NCI-H1417 treated with DMSO at 0.1 percent for 48 hours (cell line): ENCODE measurements at places on chromosomes 4 and X.

- no peak for DNase-seq
These were observed 3.1 kb upstream of the CDKL5 start for GRCh38 chrX:18422325-18422724.

- DNase-seq = no peak
These were observed 18.4 kb upstream of the ZNF41 start for GRCh38 chrX:47501226-47502074.

DNA sequence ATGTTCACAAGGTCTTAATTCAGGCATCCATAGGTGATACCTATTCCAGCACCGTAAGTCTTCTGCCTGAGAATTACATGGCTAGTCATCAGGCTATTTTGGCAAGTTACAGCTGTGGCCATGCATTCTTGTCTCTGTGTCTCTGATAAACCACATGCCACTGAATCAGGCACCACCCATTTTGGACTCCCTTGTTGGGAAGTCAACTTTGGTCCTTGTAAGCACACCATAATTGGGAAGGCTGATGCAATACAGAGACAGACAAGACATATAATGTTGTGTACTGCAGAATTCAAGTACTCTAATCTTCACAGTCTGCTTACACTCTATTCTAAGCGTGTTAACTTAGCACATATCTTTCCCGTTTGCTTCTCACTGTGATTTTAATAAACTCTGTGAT lies 483.7 kb upstream of the FTHL17 start:
- DNase-seq = no peak

DNA sequence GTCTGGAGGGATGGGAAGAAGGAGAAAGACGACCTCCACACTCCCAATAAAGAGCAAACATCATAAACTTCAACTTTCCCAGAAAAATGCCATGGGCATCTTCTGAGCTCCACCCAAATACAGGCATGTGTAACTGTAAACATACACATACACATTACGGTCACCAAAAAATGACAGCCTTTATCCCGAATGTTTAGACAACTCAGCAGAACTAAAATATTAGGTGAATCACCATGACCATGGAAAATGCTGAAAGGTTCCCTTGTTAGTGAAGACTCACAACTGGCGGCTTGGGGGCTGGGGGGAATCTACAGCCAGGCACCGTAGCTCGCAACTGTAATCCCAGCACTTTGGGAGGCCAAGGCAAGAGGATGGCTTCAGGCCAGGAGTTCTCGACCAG lies 33.0 kb downstream of the PRKX start:
- no peak for DNase-seq

DNA sequence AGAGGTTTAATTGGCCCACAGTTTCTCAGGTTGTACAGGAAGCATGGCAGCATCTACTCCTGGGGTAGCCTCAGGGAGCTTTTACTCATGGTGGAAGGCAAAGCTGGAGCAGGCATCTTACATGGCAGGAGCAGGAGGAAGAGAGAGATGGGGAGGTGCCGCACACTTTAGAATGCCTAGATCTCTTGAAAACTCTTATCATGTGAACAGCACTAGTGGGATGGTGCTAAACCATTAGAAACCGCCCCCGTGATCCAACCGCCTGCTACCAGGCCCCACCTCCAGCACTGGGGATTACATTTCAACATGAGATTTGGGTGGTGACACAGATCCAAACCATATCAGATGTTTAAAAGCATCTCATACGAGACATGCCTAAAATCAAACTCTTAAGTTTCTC lies 41.6 kb upstream of the SCOC start:
- no peak for DNase-seq
